ENCODE measurements at places on chromosomes 7 and 10.

DNA sequence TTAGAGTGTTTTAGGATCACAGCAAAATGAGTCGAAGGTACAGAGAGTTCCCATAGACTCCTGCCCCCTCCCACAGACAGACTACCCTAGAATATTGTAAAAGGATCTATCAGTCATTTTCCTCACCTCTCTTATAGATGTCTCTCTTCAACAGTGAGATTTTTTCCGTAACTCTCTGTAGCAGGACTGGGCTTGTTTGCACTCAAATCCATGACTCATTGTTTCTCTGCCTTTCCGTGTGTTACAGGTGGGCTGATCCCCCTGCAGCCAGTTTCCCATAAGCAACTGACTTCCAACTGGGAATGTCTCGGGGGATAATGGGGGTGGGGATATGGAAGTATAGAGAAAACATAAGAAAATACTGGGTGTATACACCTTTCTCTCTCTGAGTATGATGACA is 921.0 kb downstream of the GATA3 start:
- no peak for DNase-seq

DNA sequence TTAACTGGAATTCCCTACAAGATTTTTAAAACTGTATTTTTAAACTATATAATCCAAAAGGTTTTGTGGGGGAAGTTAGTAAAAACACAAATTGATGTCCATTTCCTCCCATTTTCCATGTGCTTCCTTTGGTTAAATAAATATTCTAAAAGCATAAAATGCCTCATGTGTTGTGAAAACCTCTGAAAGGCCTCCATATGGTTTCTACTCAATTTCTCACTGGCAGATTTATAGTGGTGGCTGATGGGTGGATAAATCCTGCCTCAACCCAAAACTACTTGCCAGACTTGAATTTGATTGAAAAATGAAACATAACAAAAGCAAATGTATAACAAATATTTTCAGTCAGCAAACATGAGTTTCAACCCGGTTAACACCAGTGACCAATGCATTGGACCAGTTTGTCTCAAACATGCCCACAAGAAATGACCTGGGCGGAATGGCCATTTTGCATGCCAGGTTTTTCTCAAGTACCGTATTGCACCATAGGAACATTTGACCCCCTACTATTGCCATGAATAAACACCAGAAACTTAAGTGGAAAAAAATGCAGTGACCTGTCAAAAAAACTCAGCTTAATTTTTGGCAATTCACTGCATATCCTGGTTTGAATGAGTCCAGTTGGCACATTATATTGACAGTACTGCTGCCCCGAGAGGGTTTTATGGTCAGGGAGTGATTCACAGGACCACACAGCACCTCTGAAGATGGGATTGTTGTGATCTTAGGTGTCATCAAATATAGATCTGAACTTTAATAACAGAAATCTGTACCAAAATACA is 454.6 kb upstream of the ANKRD30A start:
- DNase-seq = no peak

- peak; percentile 95 for DNase-seq
Observed at GRCh38 chr10:77836299-77836820, 90.2 kb downstream of the DLG5 start.

- DNase-seq = peak; percentile 30
Observed at GRCh38 chr10:101287183-101287996, 58.1 kb upstream of the LBX1 start.

DNA sequence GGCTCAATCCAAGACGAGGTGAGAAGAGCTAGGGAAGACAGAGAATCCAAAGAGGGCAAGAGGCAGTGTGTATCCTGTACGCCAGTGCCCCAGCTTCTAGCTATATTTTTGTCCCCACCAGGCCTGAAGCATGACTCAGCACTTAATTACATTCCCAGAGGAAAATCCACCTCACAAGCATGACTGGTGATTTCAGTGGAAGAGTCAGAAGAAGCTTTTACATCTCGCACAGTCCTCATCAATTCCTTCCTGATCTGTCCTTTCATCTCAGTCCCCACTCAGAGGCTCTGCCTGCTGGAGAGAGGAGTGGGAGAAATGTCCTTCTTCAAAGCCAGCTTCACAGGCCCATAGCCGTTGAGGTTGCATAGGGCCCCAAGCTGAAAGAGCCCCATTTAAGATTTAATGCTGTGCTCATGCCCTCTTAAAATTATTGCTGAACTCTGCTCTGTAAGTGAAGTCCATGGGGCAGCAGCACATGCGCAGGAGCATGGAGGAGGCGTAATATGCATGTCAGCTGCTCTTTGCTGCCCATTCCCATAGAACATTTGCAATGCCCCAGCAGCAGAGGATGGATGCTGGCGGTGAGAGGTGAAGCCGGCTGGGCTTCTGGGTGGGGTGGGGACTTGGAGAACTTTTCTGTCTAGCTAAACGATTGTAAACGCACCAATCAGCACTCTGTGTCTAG is 39.0 kb upstream of the AOAH start:
- DNase-seq = no peak

DNA sequence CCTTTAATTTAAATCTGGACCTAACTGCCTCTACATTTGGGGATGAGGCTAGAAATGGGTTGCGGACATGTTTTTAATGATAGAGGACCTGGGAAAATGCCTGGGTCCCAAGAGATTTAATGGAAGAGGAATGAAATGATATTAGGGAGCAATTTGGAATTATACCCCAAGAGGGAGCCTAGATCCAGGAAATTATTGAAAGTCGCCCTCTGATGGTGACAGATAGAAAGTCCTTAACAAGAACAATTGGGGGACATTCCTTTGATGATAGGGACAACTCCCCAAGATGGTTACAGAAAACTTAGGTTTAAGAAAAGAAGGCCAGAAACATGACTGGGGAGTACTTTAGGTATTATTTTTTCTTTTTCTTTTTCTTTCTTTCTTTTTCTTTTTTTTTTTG is 9.5 kb upstream of the TSGA13 start:
- DNase-seq = peak; percentile 21

DNA sequence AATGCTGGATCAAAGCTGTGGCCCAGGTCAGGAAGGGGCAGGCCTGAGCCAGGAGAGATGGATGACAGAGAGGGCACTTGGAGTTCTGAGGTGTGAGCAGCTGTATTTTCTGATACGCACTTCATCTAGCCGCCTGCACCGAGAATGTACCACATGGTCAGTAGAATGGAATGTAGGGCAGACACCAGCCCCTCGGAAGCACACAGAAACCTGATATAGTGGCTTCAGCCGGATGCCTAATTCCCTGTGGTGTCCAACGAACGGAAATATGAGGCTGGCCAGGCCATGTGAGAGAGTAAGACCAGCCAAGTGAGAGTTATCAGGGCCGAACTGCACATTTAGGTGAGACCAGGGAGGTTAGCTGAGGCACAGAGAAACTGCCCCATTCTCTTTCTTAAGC is 46.7 kb upstream of the PLCE1 start:
- DNase-seq = no peak

- no peak for DNase-seq
Observed at GRCh38 chr10:58857251-58857805, 319.1 kb upstream of the PHYHIPL start.

DNA sequence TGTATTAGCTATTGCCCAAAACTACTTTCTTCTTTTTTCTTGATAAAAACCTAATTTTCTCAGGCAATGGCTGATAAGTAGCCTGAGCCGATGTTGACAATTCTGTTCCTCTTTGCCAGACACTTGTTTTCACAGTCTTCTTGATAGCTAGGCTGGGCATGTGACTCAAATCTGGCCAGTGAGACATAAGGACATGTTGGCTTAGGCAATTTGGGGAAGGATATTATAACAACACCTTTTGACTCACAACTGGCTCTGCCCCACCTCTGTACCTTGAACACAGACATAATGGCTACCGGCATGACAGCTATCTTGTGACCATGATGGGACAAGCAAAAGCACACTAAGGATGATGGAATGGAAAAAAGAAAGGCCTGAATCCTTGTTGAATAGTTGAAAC is 72.9 kb upstream of the GPR22 start:
- DNase-seq = peak; percentile 71

DNA sequence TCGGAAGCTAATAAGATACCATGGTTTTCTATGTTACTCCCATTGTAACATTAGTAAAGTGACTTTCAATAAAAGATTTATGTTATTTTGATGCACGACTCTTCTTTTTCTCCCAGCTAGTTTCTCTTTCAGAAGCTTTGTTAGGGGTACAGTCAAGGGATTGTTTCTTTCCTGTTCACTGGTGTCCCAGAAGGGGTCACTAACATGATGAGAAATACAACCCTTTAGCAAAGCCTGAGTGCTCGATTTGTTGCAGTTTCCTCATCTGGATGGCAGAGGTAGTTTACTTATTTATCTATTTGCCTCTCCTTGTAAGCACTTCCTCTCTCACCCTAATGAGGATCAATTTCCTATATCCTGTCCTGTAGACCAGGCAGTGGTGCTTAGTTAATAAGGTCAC is 17.0 kb downstream of the SRI start:
- no peak for DNase-seq

GRCh38 chr10:96244354-96244753 is 27.0 kb downstream of the BLNK start:
- DNase-seq = no peak

GRCh38 chr10:29646238-29646902 is 11.6 kb upstream of the SVIL start:
- DNase-seq = no peak

DNA sequence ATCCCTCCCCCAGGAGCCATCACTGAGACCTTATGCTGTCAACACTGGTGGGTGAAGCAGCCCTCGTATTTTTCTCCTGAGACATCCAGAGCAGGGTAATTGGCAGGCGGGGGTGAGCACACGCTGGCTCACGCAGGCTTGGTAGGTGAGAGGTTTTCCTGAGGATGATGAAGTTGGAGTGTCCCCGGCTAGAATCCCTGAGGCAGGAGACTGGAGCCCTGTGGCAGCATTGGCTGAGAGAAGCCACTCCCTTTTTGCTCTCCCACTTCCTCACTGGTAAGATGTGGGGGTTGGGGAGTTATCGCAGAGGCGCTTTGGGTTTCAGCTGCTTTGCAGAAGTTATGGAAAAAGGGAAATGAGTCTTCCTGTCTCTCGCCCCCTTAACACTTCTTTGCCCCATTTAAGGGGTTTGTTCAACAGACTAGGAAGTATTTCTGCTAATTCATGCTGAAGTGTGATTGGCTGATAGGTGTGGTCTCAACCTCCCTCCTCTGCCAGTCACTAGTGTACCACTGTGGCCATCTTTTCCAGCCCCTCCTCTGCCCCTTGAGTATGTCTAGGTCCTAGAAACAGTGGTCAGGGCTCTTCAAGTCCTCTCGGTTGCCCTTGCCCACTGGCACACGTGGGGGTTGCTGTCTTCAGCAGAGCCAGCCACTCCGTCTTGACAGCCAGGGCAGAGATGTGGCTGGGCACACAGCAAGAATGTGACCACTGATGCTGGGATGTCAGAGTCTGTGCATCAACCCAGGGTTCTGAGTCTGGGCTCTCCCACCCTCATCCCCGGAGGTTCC is 5.7 kb downstream of the ARPC1B start:
- peak; percentile 99 for DNase-seq

- DNase-seq = no peak
Observed at GRCh38 chr10:25280076-25280475, 105.3 kb downstream of the GPR158 start.

DNA sequence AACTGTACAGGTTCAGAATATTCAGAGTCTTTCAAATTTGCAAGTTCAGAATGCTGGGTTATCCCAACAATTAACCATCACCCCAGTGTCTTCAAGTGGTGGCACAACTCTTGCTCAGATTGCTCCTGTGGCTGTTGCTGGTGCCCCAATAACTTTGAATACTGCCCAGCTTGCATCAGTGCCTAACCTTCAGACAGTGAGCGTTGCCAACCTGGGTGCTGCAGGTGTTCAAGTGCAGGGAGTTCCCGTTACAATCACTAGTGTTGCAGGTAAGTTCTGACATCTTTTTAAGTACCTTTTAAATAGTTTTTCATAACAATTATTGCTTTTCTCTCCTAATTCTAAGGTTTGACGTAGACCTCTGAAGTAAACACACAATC is 2.7 kb downstream of the SP4 start:
- DNase-seq = no peak

DNA sequence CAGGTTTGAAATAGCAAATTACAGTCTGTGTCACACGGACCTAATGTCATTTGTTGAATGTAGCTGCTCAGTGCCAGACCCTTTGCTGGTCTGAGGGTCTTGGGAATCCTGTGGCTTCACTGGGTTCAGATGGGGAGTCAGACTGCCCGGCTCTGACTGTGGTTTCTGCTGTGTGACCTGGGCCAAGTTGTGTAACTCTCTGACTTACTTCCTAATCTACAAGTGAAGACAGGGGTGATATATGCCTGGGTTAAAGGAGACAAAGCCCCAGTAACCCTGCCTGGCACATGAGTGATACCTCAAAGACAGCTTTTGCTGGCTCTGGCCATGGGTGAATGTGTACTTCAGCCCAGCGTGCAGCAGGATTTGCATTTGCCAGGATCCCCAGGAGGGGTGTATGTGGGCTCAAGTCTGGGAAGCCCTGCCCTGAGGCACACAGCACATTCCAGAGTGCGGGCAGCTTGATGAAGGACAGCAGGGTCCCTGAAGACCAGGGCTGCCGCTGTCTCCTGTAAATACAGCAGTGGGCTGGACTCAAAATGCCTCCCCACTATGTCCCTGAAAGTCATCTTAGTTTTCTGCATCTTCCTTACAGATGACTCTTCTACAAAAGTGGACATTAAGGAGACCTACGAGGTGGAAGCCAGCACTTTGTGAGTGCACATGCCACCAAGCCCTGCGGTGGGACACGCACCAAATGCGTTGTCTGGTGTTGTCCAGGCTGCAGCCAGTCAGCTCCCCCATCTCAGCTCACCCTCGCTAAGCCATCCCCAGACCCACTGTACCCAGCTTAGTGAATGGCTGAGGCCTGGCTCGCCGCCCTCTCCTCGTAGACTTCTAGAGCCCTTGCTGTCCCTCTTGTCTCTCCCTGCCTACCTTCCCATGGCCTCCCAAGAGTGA is 16.4 kb downstream of the NACAD start:
- DNase-seq = no peak

DNA sequence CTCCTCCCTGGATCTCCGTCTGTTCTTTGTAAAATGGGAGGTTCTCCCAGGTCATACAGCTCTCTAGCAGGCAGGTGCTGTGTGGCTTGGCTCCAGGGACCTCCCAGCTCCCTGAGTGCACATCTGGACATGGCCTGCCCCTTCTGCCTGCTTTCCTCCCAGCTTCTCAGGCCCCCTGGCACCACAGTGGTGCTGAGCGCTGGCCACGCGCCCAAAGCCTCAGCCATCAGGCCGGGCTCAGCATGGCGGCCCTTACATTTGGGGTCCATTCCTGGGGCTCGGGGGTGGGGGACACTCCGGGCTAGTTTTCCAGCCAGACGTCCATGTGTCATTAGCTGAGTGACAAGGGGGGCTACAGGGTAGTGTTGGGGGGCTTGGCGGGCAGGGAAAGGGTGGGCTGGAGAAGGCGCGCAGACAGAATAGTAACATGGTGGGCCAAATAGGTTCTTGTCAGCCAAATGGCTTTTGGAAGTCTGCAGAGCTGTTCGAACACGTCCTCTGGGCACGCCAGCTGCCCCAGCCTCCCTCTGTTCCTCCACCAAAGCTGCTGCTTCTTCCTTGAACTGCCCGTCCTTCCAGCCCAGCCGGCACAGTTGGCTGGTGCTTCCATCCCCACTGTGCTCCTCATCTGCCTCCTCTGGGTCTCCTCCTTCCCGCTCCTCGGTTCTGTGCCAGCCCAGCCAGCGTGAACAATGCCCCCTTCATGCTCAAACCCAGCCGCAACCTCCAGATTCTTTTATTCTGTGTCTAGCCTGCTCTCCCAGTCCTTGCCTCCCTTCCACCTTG is 65.9 kb downstream of the GOLGA7B start:
- no peak for DNase-seq

GRCh38 chr7:25303281-25304181 is 75.2 kb upstream of the NPVF start:
- peak; percentile 2 for DNase-seq
